ENCODE measurements at places on chromosomes 2 and 18.

DNA sequence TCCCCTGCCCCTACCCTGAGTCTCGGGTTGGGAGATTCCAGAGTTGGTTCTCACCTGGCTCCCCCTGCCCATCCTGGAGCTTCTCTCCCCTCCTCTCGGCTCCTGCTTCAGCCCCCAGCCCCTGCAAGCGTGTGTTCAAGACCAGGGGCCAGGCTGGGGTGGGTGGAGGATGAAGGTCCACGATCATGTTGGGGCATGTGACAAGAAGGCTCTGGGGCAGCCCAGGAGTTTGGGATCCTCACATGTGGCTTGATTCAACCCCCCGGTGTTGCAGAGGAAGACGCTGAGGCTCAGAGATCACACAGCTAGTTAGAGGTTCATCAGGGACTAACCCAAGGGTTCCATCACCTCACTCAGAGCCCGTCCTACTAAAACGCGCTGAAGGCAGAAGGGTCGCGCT is 14.2 kb upstream of the TUBB6 start:
- DNase-seq = no peak

- DNase-seq = no peak
Measured at GRCh38 chr2:118611691-118612090, 235.8 kb downstream of the EN1 start.

- DNase-seq = no peak
Measured at GRCh38 chr2:143152219-143152618, 23.0 kb downstream of the ARHGAP15 start.

DNA sequence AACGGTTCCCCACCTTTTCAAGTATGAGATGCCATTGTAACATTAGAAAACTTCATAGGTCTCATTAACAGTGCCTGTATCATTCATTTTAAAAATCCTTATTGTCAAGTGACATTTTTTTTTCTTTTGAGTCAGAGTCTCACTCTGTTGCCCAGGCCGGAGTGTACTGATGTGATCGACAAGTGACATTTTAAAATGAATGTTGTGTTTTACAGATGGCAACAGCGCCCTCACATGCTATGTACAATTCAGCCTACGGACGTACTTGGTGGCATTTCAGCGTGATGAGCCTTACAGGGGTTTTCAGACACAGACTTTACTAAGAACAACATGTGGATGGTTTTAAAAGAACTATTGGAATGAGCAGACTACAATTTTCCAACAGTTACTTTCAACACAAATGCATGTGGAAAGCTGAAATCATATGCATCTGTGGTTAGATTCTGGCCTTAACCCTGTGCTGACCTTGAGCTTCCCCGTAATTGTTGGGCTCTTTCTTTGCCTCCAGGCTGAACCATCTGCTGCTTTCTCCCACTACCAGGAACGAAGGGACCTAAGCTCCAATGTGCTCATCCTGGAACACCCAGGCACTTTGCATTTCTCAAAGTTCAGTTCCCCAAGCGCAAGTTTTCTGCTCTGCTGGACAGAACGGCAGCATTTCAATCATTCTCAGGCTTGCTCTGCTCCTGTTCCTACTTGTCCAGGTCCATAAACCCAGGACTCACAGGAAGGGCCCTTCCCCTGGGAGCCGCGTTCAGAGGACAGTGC is 119.9 kb upstream of the NDUFV2 start:
- no peak for DNase-seq

GRCh38 chr2:21024722-21025389 is 19.0 kb downstream of the APOB start:
- no peak for DNase-seq

- DNase-seq = no peak
Measured at GRCh38 chr2:8197825-8198224, 484.0 kb upstream of the ID2 start.

GRCh38 chr2:202038471-202039277 is 5.0 kb downstream of the FZD7 start:
- DNase-seq = no peak

All from C1 segment of cervical spinal cord (tissue), 14 donors.